Stimulated activated CD8-positive, alpha-beta memory T cell treated with anti-CD3 and anti-CD28 coated beads, Interleukin-4, amount 100 ng/mL, for 1 hour (primary cell): ENCODE measurements at places on chromosomes 7 and 10.
A peak's percentile ranks its signal among the peaks of the same experiment; 100 is the strongest.

DNA sequence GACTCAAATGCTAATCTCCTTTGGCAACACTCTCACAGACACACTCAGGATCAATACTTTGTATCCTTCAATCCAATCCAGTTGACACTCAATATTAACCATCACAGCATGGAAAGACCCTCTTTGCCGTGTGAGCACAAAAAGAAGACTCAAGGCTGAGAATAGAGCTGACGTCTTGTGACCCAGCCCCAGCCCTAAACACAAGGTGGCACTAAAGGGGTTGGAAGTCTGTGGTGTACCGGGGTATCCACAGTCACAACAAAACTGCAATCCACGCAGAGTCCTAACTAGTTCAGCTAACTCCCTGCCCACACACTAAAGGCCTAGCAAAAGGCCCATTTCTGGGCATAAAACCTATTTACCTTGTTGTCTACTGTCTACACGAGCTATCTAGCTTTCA lies 200.1 kb downstream of the ACTR3B start:
- no peak for DNase-seq

GRCh38 chr7:128458956-128459355 lies 3.3 kb downstream of the HILPDA start:
- DNase-seq, result no peak

- DNase-seq, result no peak
Measured at GRCh38 chr7:150396426-150396825, 17.3 kb downstream of the ZNF775 start.

GRCh38 chr10:121338206-121338980 lies 259.9 kb downstream of the FGFR2 start:
- DNase-seq, result no peak

- no peak for DNase-seq
Measured at GRCh38 chr10:3570131-3570729, 214.8 kb downstream of the KLF6 start.

DNA sequence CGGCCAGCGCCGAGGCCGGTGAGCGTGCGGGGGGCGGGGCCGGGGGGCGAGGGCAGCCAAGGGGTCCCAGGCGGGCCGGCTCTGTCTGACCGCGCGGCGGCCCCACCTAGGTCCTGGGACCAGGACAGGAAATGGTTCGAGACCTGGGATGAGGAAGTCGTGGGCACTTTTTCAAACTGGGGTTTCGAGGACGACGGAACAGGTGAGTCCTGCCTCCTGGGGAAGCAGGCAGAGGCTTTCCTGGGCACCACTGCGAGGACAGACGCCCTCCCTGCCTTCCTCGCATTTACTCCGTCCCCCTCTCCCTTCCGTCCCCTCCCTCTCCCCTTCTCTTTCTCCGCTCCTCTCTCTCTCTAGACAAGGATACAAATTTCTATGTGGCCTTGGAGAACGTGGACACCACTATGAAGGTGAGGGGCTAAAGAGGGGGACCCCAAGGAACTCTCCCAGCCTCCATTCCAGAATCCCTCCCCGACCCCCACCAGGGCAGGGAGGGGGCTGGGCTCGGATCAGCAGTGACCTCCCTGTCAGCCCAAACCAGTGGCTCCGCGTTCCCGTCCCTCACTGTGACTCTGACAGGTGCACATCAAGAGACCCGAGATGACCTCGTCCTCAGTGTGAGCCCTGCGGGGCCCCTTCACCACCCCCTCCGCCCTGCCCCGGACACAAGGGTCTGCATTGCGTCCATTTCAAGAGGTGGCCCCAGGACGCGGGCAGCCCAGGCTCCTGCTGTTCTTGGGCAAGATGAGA lies 2.6 kb upstream of the MUC12 start:
- no peak for DNase-seq

GRCh38 chr7:106114716-106115383 lies 2.7 kb upstream of the SYPL1 start:
- DNase-seq, result peak; percentile 9

DNA sequence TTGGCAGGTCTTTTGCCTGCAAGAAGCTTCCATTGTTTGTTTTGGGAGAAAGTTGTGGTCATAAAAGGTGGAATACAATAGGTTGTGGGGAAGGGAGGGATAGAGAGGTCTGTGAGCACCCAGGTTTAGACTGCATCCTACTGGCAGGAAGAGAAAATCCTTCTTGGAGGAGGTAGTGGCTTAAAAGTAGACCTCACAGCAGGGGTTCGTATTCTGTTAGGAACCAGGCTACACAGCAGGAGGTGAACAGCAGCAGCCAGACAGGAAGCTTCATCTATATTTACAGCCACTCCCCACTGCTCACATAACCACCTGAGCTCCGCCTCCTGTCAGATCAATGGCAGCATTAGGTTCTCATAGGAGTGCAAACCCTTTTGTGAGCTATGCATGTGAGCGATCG lies 245.3 kb downstream of the NSUN6 start:
- no peak for DNase-seq

GRCh38 chr10:129689671-129690071 lies 222.6 kb downstream of the MGMT start:
- no peak for DNase-seq

GRCh38 chr10:17454161-17455014 lies at the start of gene ST8SIA6:
Gene ST8SIA6 (minus strand): TSS chr10:17454595. CDS start chr10:17454255, 340 bp downstream.
- no peak for DNase-seq

- DNase-seq, result no peak
Measured at GRCh38 chr7:127504715-127505114, 80.7 kb downstream of the GCC1 start.

- no peak for DNase-seq
Measured at GRCh38 chr10:101938305-101939007, 94.9 kb upstream of the KCNIP2 start.

- DNase-seq, result no peak
Measured at GRCh38 chr10:126351021-126351420, 37.3 kb downstream of the ADAM12 start.

DNA sequence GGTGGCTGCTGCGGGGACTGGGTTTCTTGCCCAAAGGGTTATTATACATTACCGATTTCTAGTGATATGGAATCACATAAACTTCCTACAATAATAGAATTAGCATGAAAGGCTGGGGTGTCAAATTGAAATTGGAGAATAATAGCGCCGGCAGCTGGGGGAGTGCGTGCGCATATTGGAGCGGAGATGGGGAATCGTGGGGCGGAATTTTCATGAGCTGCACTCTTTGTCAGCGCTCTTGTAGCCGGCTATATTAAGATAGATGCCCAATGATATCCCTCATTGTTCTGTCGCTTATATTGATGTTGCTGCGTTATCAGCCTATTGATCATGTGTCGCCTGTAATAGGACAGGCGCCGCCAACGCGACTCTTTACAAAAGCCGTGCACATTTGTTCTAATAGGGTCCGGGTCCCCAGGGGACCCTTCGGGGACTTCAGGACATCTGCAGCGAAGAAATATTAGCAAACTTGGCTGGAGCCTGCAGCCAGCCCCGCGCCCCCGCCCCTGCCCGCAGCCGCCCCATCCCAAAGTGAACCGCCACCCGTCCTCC lies 5.1 kb downstream of the UNCX start:
- no peak for DNase-seq

- no peak for DNase-seq
Measured at GRCh38 chr7:17326378-17326777, 27.9 kb downstream of the AHR start.
